ENCODE measurements at places on chromosomes 11 and 22. TPM values are rescaled to one million over a fixed set of nuclear protein-coding genes. Genes with fewer than 3 reads are reported as not detected.

DNA sequence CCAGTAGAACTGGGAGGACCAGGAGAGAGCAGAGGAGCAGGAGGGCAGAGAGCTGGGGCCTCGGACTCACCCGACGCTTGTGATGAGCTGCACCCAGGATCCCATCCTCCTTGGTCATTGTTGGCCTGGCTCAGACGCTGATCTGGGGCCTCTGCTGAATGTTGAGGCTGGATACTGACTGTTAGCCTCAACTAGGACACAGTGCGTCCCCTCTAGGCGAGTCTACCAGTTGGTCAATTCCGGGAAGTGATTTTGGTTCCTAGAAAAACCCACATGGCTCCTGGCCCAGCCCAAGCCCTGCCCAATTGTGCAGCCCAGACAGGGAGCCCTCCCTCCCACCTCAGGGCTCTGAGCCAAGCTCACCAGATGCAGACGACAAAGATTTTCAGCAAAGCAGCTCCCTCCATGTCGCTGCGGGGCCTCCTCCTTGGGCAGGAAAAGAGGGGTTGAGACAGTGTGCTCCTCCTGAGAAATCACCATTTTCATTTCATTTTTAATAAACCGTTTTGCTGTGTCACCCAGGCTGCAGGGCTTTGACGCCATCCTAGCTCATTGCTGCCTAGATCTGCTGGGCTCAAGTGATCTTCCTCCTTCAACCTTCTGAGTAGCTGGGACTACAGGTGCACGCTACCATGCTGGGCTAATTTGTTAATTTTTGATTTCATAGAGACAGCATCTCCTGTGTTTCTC lies at the start of gene APOL4:
TSS of gene APOL4 (minus strand) at position 180 of the 690 bp plus-strand sequence. CDS start at position 105, 75 bp downstream.
- no peaks in the 10 kb centered on the region for H3K27me3 ChIP-seq
- no peak for DNase-seq
- H3K36me3 ChIP-seq: no peaks in the 10 kb centered on the region
- H3K27ac ChIP-seq: no peak within 1 kb of the TSS

DNA sequence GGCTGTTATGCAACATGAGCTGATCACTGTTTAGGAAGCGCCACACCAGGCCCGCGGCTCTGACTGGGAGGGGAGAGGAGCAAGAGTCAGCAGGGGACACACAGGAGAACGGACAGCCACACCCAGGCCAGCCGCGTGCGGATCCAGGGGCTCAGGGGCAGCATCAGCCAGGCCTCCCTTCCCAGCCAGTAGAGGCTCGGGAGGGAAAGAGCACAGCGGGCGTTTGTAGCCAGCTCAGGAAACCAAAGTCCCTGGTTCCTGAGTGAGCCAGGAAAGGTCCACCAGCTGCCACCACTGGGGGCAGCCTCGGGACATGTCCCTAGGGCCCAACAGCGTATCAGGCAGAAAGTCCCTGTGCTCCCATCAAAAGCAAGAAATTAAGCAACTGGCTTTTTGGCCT lies 71.8 kb upstream of the PITPNB start:
- no peak overlapping the region for H3K4me3 ChIP-seq
- H3K4me1 ChIP-seq: no peaks in the 10 kb centered on the region
- H3K27me3 ChIP-seq: no peaks in the 10 kb centered on the region
- H3K27ac ChIP-seq: no peak overlapping the region
- no peaks in the 10 kb centered on the region for H3K36me3 ChIP-seq

- H3K27me3 ChIP-seq: no peaks in the 10 kb centered on the region
- H3K36me3 ChIP-seq: no peaks in the 10 kb centered on the region
- DNase-seq: no peak
- H3K4me1 ChIP-seq: peaks cover 24% of the 10 kb centered on the region
- no peak overlapping the region for H3K4me3 ChIP-seq
Observed at GRCh38 chr11:2390725-2391151, 9.8 kb upstream of the TSSC4 start.

DNA sequence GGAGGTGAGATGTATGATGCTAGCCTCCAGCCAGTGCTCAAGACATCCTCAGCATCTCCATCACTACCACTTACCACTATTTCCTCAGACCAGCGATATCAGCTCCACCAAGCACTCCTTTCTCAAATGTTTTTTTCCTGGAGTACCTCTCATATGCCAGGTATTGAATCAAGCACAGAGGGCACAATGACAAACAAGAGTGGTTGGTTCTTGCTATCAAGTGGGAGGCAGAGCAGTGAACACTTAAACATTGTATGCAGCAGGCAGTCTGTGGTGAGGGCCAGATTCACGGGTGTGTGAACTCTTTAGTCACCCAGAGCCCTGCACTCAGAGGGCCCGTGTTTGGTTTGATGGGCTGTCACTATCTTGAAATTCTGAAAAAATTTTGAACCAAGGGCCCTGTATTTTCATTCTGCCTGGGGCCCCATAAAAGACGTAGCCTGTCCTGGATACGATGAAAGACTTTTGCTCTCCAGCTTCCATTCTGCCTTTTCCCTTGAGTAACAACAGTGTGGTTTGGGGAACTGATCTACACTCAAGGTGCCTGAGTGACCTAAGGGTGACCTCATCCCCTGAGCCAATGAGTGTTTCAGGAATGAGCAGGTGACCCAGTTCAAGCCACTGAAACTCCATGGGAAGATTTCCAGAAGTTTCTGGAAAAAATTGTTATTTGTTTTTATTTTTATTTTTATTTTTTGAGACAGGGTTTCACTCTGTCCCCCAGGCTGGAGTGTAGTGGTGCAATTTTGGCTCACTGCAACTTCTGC lies 348.4 kb upstream of the NARS2 start:
- peaks cover 2% of the 10 kb centered on the region for H3K27me3 ChIP-seq
- H3K27ac ChIP-seq: no peak overlapping the region
- DNase-seq: no peak
- H3K36me3 ChIP-seq: no peaks in the 10 kb centered on the region
- H3K4me1 ChIP-seq: no peaks in the 10 kb centered on the region
- no peak overlapping the region for H3K4me3 ChIP-seq

- H3K4me1 ChIP-seq: no peaks in the 10 kb centered on the region
- no peaks in the 10 kb centered on the region for H3K27me3 ChIP-seq
- H3K27ac ChIP-seq: no peak overlapping the region
- no peak for DNase-seq
- no peak overlapping the region for H3K4me3 ChIP-seq
- no peaks in the 10 kb centered on the region for H3K36me3 ChIP-seq
Observed at GRCh38 chr11:120227228-120227852, 12.6 kb upstream of the POU2F3 start.

- no peaks in the 10 kb centered on the region for H3K4me1 ChIP-seq
- no peaks in the 10 kb centered on the region for H3K27me3 ChIP-seq
- H3K36me3 ChIP-seq: peaks cover 2% of the 10 kb centered on the region
- no peak overlapping the region for H3K27ac ChIP-seq
- DNase-seq: no peak
Observed at GRCh38 chr22:37943136-37943824, 10.1 kb downstream of the C22orf23 start.

- H3K27ac ChIP-seq: no peak overlapping the region
- no peak overlapping the region for H3K4me3 ChIP-seq
- no peaks in the 10 kb centered on the region for H3K4me1 ChIP-seq
- no peak for DNase-seq
Observed at GRCh38 chr11:119373059-119373920, 8.2 kb downstream of the USP2 start.

GRCh38 chr11:120128392-120129119 lies 9.4 kb downstream of the TRIM29 start:
- no peaks in the 10 kb centered on the region for H3K4me1 ChIP-seq
- H3K27ac ChIP-seq: no peak overlapping the region
- no peaks in the 10 kb centered on the region for H3K36me3 ChIP-seq
- no peak for DNase-seq

- H3K4me1 ChIP-seq: no peaks in the 10 kb centered on the region
- peaks cover 3% of the 10 kb centered on the region for H3K27me3 ChIP-seq
- H3K36me3 ChIP-seq: no peaks in the 10 kb centered on the region
- no peak overlapping the region for H3K27ac ChIP-seq
Observed at GRCh38 chr11:13104619-13105236, 95.6 kb downstream of the RASSF10 start.

- no peak for DNase-seq
- H3K4me3 ChIP-seq: no peak overlapping the region
- no peak overlapping the region for H3K27ac ChIP-seq
- H3K36me3 ChIP-seq: no peaks in the 10 kb centered on the region
Observed at GRCh38 chr11:18728658-18729057, 2.7 kb upstream of the IGSF22 start.

DNA sequence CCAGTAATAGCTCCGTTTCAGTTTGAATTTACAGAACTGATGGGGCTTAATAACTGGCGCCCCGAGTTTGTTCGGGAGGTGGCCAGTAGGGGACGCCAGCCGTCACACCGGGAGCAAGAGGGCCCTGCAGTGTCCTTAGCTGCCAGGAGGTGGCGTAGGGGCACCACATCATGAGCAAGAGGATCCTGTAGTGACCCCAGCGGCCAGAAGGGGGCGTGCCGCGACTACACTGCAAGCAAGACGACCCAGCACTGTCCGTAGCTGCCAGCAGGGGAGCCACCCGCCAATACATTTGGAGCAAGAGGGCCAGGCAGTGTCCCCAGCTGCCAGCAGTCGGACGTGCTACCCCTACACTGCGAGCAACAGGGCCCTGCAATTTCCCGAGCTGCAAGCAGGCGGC lies 663.7 kb upstream of the B3GAT1 start:
- H3K4me1 ChIP-seq: no peaks in the 10 kb centered on the region
- no peaks in the 10 kb centered on the region for H3K36me3 ChIP-seq
- H3K4me3 ChIP-seq: no peak overlapping the region
- DNase-seq: peak; percentile 29
- H3K27me3 ChIP-seq: no peaks in the 10 kb centered on the region
- no peak overlapping the region for H3K27ac ChIP-seq

DNA sequence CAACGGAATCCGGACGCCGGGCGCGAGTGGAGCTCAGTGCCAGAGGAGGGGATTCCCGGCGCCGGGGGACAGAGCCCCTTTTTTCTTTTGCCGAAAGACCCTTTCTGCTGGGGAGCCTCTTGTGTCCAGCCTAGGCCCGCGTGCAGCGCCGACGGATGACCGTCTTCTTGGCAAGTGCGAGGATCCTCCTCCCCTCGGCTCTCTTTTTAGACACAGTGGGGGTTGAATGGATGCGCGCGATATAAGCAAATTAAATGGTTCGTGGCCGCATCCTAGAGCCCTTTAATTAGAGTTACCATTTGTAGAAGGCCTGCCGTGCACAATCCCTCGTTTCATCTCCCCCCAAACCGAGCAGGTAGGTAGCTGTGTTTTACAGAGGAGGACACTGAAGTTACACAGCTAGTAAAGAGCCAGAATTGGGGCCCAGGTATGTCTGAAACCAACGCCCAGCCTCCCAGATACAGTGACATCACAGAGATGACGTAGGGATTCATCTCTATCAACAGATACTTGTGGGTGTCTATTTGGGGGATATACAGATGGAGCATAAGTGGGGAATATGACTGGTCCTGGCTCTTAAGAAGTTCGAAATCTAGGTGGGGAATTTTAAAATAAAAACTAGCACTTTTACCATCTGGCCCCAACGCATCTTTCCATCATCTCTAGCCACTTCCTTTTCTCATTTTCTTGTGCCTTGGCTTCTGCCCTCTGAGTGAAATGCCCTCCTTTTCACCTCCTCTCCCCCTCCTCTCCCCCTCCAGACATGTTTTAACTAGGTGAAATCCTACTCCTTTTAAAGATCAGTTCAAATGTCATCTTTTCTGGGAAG lies 875 bp downstream of the TCP11L1 start:
- peaks cover 3% of the 10 kb centered on the region for H3K27me3 ChIP-seq
- H3K36me3 ChIP-seq: peaks cover 7% of the 10 kb centered on the region
- DNase-seq: peak; percentile 34
- peaks cover 13% of the 10 kb centered on the region for H3K4me1 ChIP-seq
- peak overlapping the region; percentile 80 for H3K4me3 ChIP-seq

GRCh38 chr11:1529774-1530173 lies 42.3 kb downstream of the DUSP8 start:
- H3K27me3 ChIP-seq: no peaks in the 10 kb centered on the region
- H3K27ac ChIP-seq: no peak overlapping the region
- peaks cover 17% of the 10 kb centered on the region for H3K4me1 ChIP-seq
- peaks cover 14% of the 10 kb centered on the region for H3K36me3 ChIP-seq
- H3K4me3 ChIP-seq: no peak overlapping the region

GRCh38 chr11:107830915-107831540 lies 27.6 kb downstream of the SLC35F2 start:
- no peak overlapping the region for H3K4me3 ChIP-seq
- H3K36me3 ChIP-seq: no peaks in the 10 kb centered on the region
- H3K4me1 ChIP-seq: no peaks in the 10 kb centered on the region
- no peak for DNase-seq
- H3K27me3 ChIP-seq: no peaks in the 10 kb centered on the region

DNA sequence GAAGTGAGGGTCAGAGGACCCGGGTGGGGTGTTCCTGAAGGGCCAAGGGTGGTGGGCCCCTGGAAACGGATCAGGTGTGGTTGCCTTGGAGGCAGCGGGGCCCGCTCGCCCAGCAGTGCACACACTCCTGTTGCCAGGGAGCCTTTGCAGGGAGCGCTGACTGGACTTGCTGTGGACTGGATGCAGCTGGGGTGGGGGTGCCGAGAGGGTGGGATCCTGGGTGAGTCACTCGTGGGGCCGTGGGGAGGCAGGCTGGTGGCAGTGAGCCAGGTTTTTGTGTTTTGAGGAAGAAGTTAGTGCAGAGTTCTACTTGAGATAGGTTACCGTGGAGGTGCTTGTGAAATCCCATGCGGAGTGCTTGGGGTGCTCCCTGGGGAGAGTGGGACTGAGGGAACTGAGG lies 1.3 kb downstream of the MRPL23 start:
- DNase-seq: no peak
- no peaks in the 10 kb centered on the region for H3K27me3 ChIP-seq
- no peak overlapping the region for H3K27ac ChIP-seq
- H3K4me3 ChIP-seq: no peak overlapping the region
- H3K4me1 ChIP-seq: no peaks in the 10 kb centered on the region

- DNase-seq: no peak
- H3K4me1 ChIP-seq: peaks cover 40% of the 10 kb centered on the region
- no peaks in the 10 kb centered on the region for H3K36me3 ChIP-seq
- H3K27me3 ChIP-seq: no peaks in the 10 kb centered on the region
- H3K27ac ChIP-seq: no peak overlapping the region
- H3K4me3 ChIP-seq: no peak overlapping the region
Observed at GRCh38 chr11:2931771-2932738, 2.8 kb upstream of the PHLDA2 start.

GRCh38 chr11:6656936-6657335 lies 1.3 kb upstream of the DCHS1 start:
- H3K4me1 ChIP-seq: peaks cover 4% of the 10 kb centered on the region
- H3K27ac ChIP-seq: no peak overlapping the region
- H3K36me3 ChIP-seq: no peaks in the 10 kb centered on the region
- H3K27me3 ChIP-seq: peaks cover 23% of the 10 kb centered on the region
- no peak for DNase-seq
- H3K4me3 ChIP-seq: no peak overlapping the region

Gene CSTF3
- 16.5 TPM for polyA plus RNA-seq

Gene GRK2
- 25.4 TPM for polyA plus RNA-seq

Gene TMEM191C
- polyA plus RNA-seq: 1.4 TPM

Gene SLC25A17
- polyA plus RNA-seq: 23.8 TPM

Gene VEGFB
- polyA plus RNA-seq: 6.5 TPM

Gene SCGB1D2
- polyA plus RNA-seq: not detected

Gene SORL1
- polyA plus RNA-seq: 157 TPM

Gene OR52K2
- polyA plus RNA-seq: not detected

Gene TIMM8B
- polyA plus RNA-seq: 75.9 TPM

Gene ALDH3B1
- not detected for polyA plus RNA-seq

Gene SCGB2A2
- polyA plus RNA-seq: not detected

Gene LRFN4
- polyA plus RNA-seq: 0.87 TPM

Gene CARD10
- polyA plus RNA-seq: not detected
